ENCODE measurements at places on chromosomes 1 and 21.

DNA sequence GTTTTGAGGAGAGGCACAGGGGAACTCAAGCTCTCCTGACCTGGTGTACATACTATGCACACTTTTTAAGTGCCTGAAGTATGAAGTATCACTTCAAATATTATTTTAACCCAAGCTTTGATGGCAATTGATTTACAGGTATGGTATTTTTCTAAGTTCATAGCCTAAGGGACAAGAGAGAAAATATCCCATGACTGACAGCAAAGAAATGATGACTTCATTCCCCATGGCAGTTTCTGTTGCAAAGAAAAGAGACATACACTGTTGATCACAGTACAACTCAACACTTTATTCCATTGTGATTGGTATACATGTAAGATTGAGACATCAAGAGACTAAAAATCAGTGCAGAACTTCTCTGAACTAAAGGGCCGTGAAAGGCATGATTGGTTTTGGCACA is 41.8 kb upstream of the BCL10 start:
- DNase-seq: no peak

DNA sequence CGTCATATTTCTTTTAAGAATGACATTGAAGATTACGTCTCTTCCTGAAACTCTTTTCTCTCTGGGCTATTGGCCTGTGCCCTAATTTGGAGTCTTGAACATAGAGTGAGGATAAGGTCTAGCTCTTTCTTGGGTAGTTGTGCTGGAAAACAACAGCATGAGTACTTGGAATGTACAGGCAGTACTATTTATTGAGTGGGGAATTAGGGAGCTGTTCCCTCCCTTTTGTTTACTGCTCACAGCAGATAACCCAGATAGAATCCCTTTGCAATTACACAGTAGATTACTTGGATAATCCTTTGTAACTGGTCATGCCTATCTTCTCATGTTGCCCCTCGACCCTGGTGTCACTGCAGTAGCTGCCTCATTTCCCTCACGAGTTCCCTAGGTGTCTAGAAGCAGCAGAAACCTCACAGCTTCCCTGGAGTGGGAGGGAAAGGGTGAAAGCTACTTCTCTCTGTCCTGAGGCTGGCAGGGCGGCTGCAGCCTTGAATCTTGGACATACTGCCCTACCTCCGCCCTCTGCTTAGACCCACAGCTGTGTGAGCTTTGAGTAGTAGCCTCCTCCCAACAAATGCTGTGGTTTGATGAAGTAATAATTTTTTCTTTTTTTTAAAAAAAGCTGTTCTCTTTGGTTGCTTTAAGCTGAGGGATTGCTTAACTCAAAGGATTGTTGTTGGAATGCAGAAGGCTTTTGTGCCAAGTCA is 70.6 kb downstream of the FGGY start:
- no peak for DNase-seq

- DNase-seq: no peak
Measured at GRCh38 chr1:153866045-153866850, 56.5 kb downstream of the GATAD2B start.

DNA sequence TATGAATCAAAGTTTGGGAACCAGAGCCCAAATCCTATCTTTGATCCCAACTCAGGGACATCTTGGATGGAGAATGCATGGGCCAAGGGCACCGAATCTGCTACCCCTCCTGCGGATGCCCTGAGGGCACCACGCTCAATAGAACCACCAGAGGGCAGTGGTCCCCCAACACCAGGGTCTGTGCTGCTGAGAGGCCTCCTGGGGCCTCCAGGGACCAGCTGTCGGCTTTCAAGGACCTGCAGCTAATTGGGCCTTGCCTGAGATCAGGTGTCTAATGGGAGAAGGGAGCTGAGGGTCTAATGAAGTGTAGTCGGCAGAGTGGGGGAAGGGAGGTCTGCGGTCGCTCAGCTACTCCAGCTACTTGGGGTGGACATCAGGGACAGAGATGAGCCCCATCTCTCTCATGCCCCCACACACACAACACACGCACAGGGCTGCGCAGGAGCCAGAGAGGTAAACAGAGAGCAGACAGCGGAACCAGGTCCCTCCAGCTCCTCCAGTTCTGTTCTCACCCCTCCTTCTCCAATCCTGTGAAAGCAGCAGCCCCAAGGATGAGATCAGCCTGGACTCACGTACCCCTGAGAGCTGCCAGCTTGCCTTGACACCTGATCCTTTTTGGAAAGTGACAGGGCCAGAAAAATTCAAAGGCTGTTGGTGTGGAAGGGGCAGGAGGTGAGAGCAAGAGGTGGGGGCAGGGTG is 34.9 kb upstream of the PPP1R15B start:
- peak; percentile 43 for DNase-seq

- DNase-seq: no peak
Measured at GRCh38 chr1:184986250-184986649, 11.9 kb upstream of the NIBAN1 start.

DNA sequence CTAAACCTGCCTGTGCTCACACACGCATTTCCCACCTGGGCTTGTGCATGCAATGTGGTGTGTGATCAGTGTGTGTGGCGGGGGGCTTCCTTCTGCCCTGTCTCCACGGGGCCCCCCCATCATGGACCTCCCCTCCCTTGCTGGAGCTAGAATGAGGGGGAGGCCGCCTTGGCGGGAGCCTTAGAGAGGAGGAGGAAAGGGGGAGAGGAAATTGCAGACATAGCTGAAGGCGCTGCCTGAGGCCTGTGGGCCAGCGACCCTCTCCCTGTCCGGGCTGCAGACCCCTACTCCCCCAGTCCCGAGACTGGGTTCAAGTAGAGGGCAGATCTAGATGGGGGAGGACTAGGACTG is 883 bp upstream of the EVA1B start:
- DNase-seq: no peak

- DNase-seq: no peak
Measured at GRCh38 chr1:168963601-168964000, 142.9 kb upstream of the ATP1B1 start.

DNA sequence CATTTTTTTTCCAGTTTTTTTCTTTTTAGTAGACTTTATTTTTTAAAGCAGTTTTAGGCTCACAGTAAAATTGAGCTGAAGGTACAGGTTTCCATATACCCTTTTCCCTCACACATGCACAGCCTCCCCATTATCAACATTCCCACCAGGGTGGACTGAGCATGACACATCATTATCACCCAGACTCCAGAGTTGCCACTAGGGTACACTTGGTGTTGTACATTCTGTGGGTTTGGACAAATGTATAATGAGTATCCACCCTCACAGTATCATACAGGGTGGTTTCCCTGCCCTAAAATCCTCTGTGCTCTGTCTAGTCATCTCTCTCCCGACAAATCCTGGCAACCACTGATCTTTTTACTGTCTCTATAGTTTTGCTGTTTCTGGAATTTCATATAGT is 3.0 kb upstream of the AIM2 start:
- DNase-seq: no peak
